ENCODE measurements at places on chromosomes 3 and 15.

GRCh38 chr3:105608623-105609022 lies 241.9 kb downstream of the ALCAM start:
- DNase-seq, result no peak

GRCh38 chr15:101255051-101255395 lies 3.2 kb upstream of the CHSY1 start:
- no peak for DNase-seq

- peak; percentile 15 for DNase-seq
Measured at GRCh38 chr15:56821721-56822425, 88.6 kb upstream of the ZNF280D start.

DNA sequence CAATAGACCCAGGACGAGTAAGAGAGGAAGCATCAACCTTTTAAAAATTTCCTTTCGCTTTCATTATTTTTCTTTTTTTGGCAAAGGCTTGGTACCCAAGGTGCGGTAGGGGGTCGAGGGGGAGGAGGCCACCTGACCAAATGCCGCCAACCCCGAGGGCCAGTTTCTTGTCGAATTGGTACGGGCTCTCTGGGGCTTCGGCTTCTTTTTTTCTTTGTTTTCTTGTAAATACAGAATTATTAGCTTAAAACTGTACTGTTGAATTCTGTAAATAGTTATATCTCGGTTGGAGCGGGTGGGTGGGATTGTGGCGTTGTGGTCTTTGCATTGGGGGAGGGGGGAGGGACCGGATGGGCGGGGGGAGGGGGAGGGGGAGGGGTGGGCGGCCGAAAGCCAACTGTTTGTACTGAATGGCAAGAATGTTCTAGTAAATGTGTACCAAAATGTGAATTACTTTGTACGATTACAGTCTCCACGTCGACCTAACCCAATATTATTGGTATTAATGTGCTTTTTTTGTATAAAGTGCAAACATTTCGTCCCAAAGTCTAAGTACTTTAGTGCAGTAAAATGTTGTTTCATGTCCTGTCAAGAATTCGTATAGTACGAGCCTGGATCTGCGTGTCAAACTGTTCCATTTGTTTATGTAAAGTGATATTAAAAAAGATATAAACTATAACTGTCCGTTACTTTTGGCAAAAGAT lies 4.7 kb downstream of the ZIC1 start:
- no peak for DNase-seq

- DNase-seq, result no peak
Measured at GRCh38 chr15:44775953-44776352, 39.6 kb downstream of the TRIM69 start.

GRCh38 chr15:69587723-69588426 lies 135.3 kb downstream of the RPLP1 start:
- no peak for DNase-seq

- no peak for DNase-seq
Measured at GRCh38 chr3:242602-243355, 46.2 kb downstream of the CHL1 start.

DNA sequence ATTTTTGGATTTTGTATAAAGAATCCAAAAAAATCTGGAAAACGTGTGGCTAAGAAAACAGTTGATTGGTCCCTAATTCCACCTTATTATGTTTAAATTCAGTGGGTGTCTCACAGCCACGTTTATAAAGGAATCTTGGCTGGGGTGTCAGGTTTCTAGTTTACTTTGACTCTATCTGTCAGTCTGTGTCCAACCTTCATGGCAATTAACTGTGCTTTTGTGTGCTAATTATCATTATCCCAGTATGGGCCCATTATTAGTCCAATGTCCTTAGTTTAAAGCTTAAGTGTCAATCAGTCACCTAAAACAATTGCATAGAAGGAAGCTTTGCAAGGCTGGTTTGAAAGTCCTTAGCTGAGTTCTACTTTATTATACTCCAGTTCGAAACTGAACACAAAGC lies 3.7 kb upstream of the CNTN4 start:
- DNase-seq, result no peak

DNA sequence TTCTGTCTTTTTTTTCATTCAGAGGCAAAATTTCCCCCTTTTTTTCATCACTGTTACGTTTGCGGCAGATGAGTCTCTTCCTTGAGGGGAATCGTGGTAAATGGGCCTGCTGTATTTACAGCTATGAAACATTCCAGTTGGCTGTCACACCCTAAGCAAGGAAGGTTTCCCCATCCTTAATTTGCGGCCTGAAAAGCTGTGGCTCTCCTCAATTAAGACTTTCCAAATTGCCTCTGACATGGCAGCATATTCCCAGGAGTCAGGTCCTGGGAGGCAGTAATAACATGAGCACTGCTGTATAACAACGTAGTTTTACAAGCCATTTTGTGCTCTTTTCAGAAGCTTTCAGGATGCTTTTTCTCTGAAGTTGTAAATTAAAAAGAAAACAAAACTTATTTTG lies 420.9 kb downstream of the LPP start:
- no peak for DNase-seq

DNA sequence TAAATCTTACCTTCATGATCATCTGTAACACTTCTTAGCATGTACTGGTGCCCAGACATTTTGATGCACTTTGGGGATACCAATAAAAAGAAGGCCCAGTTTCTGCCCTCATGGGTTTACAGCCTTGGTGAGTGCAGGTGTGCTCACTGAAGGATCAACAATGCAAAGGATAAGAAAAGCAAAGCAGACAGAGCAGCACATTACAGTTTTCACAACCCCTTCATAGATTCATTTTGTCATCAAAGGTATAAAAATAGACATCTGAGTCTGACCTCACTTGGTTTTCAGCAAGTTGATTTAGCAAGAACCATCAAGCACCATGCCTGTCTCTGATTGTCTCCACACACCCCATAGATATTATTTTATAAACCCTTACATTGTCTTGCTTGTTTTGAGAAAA lies 77.6 kb downstream of the BFSP2 start:
- no peak for DNase-seq

GRCh38 chr15:69881766-69882165 lies 216.0 kb downstream of the TLE3 start:
- no peak for DNase-seq

DNA sequence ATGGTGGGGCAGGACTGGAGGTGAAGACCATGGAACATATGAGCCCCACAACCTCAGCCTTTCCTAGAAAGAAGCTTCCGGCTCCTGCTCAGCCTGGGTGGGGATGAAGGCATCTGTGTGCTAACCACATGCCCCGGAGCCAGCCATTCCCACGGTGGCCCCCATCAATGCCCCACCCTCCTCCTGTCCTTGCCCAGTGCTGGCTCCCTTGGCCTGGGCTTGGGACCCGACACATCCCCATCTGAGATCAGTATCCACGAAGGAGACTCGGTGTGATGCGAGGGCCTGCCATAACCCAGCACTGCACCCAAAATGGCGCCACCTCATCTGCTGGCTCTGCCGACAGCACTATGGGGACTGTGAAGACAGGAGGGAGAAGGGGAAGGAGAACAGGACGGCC lies 16.5 kb upstream of the PLXND1 start:
- DNase-seq, result no peak

Measured in stimulated activated CD8-positive, alpha-beta memory T cell treated with anti-CD3 and anti-CD28 coated beads, Interleukin-4, amount 100 ng/mL, for 1 hour (primary cell).